ENCODE measurements at places on chromosomes 12 and 14.

DNA sequence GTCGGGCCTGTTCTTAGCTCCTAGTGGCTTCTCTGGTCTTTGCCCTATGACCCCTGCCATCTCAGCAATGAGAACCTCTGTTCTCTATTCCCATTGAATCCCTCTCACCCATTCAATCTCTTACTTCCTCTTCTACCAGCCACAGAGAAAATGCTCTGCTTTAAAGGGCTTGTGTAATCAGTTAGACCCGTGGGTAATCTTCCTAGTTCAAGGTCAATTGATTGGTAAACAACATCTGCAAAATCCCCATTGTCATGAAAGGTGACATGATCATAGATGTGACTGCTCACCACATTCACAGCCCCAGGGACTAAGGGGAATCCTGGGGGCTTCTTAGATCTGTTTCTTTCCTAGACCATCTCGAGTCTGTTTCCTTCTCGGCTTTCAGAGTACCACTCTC lies 7.2 kb upstream of the CCDC197 start:
- DNase-seq = no peak

DNA sequence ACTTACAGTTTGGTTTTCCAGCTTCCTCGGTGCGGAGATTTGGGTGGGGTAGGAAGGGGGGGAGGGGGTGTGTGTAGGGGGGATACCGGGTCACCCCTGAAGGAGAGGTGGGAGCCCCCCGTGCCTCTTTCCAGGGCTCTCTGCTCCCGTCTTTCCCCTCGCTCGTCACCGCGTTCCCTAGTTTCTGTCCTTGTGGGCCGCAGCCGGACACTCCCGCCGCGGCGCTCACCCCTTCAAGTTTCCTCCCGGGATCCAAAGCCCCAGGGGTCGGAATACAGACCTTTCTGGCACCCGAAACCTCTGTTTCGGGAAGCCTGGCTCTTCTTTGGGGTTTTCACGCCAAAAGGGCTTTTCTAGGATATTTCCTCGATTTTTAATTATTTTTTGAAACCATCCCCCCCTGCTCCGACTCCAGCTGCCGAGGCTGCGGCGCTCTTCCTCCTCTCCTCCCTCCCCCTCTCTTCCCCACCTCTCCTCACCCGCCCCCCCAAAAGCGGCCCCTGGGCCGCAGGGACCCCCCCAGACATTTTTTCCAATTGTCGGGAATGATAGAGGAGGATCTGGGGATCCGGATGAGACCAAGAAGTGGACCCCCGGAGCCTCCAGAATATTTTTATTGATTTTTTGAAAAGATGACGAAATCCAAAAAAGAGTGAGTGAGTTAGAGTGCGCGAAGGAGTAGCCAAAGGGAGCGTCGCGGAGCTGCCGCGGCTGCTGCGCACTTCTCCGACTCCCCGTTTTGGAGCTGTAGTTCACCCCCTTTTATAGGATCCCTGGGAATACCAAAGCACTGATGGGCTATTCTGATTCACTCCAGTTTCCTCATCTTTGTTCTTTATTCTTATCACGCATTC lies 1.7 kb downstream of the CCND2 start:
- no peak for DNase-seq

DNA sequence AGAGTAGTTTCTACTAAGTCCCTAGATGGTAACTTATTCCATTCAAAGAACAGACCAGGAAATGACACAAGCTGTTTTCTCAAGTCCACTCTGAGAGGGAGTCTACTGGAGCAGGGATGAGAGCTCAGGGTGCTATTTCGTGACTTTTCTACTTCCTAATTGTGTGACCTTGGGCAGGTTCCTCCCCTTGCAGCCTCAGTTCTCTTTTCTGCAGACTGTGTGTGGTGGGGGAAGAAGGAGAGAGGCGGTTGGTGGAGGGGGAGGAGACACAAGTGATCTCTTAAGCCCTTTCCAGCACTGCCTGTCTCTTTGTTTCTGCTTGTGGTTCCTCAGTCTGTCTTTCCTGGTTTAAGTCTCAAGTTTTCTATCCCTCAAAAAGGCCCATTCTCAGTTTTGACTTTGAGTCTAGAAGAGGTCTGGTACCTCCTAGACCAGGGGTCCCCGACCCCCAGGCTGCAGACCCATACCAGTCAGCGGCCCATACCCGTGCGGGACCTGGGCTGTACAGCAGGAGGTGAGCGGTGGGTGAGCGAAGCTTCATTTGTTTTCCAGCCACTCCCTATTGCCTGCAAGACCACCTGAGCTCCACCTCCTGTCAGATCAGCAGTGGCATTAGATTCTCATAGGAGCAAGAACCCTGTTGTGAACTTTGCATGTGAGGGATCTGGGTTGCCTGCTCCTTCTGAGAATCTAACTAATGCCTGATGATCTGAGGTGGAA lies 10.7 kb downstream of the FGF6 start:
- DNase-seq = no peak

DNA sequence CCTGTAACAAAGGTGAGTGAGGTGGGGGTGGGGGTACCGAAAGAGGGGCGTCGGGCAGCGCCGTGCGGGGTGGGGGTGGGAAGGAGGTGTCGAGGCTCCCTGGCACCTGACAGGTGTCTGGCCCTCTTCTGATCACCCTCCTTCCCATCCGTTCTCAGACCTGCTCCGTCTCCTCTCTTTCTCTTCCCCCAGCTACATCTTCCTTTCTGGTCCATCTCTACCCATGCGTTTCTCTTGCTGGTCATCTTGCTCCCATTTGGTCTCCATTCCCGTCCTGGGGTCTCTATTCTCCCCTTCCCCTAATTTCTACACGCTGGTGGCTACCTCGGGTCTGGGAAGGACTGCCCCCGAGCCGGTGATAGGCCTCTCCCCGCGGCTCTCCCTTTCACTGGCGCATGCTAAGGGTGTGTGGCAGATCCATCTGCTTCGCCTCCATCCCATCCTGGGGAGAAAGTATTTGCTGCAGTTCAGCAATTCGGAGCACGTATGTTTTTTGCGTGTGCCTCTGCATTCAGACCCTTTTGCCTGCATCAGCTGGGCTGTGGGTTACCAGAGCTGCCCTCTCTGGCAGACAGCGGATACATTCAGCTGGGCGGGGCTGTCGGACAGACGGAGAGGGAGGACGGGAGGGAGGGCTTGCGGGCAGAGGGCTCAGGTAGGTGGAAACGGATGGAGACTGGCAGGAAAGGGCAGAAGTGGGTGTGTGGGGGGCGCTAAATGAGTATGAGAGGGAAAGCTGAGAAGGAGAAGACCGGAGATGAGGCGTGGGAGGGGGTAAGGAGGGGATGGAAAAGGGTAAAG lies 730 bp downstream of the CLSTN3 start:
- DNase-seq = no peak

- DNase-seq = no peak
These were observed 51.2 kb downstream of the SLC2A13 start for GRCh38 chr12:40054555-40055227.

All from stimulated activated CD8-positive, alpha-beta memory T cell treated with anti-CD3 and anti-CD28 coated beads, Interleukin-4, amount 100 ng/mL, for 4 hours (primary cell).